ENCODE measurements at places on chromosomes 2 and 18.
A peak's percentile ranks its signal among the peaks of the same experiment; 100 is the strongest.

GRCh38 chr2:45637440-45637839, 14.0 kb upstream of the PRKCE start:
- no peaks in the 10 kb centered on the region for H3K36me3 ChIP-seq
- peaks cover 15% of the 10 kb centered on the region for H3K27me3 ChIP-seq
- peaks cover 3% of the 10 kb centered on the region for H3K4me1 ChIP-seq
- no peak overlapping the region for H3K4me3 ChIP-seq
- no peak overlapping the region for H3K27ac ChIP-seq

- H3K27me3 ChIP-seq = no peaks in the 10 kb centered on the region
- peaks cover 5% of the 10 kb centered on the region for H3K4me1 ChIP-seq
- H3K36me3 ChIP-seq = no peaks in the 10 kb centered on the region
- H3K27ac ChIP-seq = peak overlapping the region; percentile 95
Observed at GRCh38 chr2:200305797-200306195, 697 bp upstream of the SPATS2L start.

DNA sequence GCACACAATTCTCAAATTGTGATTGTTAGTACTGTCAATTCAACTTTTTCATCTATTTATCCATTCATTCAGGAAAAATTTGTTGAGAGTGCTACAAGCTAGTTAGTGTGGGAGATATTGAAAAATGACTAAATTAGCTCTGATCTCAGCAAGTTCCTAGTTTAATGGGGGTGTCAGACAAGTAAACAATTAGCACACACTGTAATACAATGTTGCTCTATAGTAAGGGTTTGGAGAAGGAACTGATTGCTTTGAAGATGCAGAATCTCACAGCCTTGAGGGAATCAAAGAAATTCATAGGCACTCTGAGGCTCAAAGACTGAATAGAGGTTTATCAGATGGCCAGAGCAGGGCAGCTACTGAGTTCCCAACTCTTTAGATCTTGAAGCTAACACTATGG, 6.8 kb upstream of the CCNYL1 start:
- DNase-seq = no peak
- no peaks in the 10 kb centered on the region for H3K4me1 ChIP-seq
- H3K4me3 ChIP-seq = no peak overlapping the region
- H3K36me3 ChIP-seq = no peaks in the 10 kb centered on the region

- peaks cover 95% of the 10 kb centered on the region for H3K27me3 ChIP-seq
- H3K4me1 ChIP-seq = peaks cover 29% of the 10 kb centered on the region
- H3K36me3 ChIP-seq = no peaks in the 10 kb centered on the region
- no peak overlapping the region for H3K4me3 ChIP-seq
- no peak overlapping the region for H3K27ac ChIP-seq
- DNase-seq = no peak
Observed at GRCh38 chr2:44934983-44935728, 6.3 kb upstream of the SIX3 start.

DNA sequence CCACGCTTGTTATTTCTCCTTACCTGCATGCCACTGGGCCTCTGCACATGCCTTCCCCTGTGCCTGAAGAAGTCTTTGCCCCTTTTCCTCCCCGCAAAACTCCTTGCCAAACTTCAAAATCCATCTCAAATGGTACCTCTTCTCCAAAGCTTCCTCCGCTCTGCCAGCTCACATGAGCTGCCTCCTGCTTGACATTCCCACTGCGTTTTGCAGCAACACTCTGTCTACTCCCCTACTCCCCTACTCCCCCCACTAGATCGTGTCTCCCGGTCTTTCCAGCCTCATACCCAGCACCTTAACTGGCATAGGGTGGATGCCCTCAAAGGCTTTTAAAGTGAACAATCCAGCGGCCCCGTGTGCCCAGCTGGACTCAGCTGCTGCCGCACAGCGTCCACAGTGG, 65.8 kb downstream of the TNS1 start:
- no peak overlapping the region for H3K4me3 ChIP-seq
- no peak overlapping the region for H3K27ac ChIP-seq
- H3K27me3 ChIP-seq = no peaks in the 10 kb centered on the region
- peaks cover 8% of the 10 kb centered on the region for H3K36me3 ChIP-seq
- no peak for DNase-seq

DNA sequence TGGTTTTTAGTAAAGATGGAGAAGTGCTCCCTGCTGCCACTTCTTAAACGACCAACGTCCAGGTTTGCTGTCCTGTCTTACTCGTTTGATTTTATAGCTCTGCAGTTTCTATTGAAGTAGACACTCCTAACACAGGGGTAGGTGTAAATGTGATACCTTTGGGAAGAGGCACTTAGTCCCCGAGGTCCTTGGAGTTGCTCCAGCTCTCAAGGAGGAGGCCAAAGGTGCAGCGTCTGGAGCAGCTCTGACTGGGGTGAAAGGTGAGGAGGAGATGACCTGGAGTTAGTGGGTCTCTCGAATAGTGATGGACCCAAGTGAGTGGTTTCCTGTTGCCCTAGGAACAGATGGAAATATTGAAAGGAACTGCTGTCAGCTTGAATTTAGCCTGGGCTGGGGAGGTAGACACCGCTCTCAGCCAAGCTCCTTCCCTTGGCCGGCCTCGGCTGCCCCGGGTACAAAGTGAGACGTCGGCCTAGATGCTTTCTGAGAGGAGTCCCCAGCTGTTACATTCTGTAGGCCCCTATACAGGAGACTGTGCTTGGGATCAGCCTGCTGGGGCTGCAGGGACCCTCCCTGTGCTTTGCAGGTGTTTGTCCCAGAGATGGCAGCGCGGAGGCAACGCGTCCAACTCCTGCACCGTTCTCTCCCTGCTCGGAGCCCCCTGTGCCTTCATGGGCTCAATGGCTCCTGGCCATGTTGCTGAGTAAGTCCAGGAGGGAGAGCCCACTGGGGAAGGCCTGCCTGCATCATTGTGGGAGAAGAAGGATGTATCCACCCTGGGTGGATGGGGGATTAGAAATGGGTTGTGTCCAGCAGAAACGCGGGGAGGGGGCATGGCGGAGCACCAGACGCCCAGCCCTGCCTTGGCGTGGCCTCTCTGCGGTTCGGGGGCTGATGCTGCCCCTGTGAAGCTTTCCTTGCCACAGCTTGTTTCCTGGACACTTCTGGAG, 5.4 kb downstream of the KHK start:
- no peak overlapping the region for H3K4me3 ChIP-seq
- DNase-seq = no peak
- H3K36me3 ChIP-seq = no peaks in the 10 kb centered on the region
- peaks cover 8% of the 10 kb centered on the region for H3K27me3 ChIP-seq
- peaks cover 20% of the 10 kb centered on the region for H3K4me1 ChIP-seq
- H3K27ac ChIP-seq = no peak overlapping the region

- peaks cover 6% of the 10 kb centered on the region for H3K36me3 ChIP-seq
- no peak overlapping the region for H3K27ac ChIP-seq
- no peak overlapping the region for H3K4me3 ChIP-seq
- peaks cover 6% of the 10 kb centered on the region for H3K4me1 ChIP-seq
- no peak for DNase-seq
- H3K27me3 ChIP-seq = no peaks in the 10 kb centered on the region
Observed at GRCh38 chr18:57755473-57756067, 47.5 kb downstream of the ATP8B1 start.
